ENCODE measurements at places on chromosomes 1 and 21.

DNA sequence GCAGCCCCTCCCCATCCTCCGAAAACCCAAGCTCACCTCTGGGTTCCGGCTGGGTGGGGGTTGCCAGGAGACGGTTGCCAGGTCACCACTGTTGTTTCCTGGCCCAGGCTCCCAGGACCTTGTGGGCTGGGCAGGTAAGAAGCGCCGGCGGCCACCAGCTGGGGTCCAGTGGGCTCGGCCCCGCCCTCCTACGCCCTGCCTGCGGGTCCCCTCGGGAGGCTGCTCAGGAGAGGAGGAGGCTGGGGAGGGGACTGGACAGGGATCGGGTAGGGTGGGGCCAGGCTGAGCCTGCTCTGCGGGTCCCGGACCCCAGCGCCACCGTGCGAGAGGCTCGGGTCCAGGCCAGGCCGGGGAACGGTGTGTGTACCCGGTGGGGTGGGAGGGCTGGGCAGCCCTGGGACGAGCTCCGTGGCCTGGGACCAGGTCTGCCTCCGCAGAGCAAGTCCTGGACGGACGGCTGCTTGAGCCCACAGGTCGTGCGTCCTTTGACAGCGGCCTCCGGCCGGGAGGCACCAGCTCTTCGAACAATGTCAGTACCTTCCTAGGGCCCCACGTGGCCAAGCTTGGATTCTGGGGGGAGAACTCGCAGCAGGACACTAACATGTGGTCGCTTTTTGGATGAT, at the start of gene TTLL10:
Gene TTLL10, plus strand, starts transcription at position 88 of the 623 bp plus-strand sequence. CDS start 5,336 bp downstream, outside the sequence.
- DNase-seq: no peak

GRCh38 chr21:15517394-15517793, 212.4 kb upstream of the USP25 start:
- no peak for DNase-seq

GRCh38 chr21:25963181-25963580, 207.4 kb downstream of the APP start:
- no peak for DNase-seq

- DNase-seq: no peak
Observed at GRCh38 chr1:156676114-156676819, 940 bp downstream of the NES start.

DNA sequence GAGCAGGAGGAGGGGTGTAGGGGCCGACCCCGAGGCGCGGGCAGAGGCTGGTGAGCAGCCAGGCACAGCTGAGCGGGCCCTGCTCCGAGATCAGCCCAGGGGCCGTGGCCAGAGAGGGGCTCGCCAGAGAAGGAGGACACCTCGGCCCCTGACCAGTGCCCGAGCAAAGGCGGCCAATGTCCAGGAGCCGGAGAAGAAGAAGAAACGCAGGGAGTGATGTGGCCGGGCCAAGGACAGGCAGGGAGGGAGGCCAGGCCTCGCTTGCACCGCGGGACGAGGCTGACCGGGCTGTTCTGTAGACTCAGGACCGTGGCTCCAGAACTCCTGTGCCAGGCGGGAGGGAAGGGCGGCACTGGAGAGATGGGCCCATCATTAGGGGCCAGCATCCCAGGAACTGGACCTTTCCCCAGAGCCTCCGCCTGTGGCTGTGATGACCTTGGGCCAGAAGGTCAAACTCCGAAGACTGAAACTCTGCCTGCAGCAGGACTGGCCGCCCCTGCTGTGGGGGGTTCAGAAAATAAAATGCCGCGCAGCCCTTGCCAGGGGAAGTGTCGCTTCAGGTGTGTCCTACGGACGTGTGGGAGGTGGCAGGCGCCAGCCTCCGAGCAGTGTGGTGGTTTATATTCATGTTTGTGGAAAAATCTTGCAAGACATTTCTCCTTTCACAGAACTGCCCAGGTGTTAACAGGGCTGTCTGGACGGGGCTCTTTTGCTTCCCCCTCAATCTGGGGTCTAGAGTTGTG, 14.4 kb downstream of the RRP1 start:
- no peak for DNase-seq

GRCh38 chr1:159961636-159962035, 7.6 kb upstream of the SLAMF9 start:
- no peak for DNase-seq

DNA sequence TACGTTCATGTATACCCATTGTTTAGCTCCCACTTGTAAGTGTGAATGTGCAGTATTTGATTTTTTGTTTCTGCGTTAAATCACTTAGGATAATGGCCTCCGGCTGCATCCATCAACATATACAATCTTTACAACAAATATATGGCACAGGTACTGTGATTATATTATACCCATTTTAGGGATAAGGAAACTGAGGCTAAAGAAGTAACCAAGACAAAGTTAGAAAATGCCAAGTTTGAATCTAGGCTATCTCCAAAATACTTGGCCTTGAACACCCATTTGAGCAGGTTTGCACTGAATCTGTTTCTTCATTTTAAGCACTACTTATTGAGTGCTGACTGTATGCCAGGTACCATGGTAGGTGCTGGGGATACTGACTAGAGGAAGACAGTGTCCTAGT, 149.6 kb downstream of the PBX1 start:
- no peak for DNase-seq

DNA sequence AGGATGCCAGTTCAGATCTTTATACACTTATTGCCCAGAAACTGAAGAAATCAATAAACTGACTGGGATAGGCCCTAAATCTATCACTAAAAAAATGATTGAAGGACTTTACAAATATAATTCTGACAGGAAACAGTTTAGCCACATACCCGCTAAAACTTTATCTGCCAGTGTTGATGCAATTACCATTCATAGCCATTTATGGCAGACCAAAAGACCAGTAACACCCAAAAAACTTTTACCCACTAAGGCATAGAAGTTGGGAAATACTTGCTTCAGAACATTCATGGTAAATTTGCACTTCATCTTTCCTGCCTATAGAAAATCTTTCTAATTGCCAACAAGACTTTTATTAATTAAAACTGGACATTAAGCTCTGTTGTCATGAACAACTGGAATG, 15.0 kb upstream of the GPR25 start:
- no peak for DNase-seq

- DNase-seq: no peak
Observed at GRCh38 chr1:103353391-103353790, 172.1 kb upstream of the RNPC3 start.

DNA sequence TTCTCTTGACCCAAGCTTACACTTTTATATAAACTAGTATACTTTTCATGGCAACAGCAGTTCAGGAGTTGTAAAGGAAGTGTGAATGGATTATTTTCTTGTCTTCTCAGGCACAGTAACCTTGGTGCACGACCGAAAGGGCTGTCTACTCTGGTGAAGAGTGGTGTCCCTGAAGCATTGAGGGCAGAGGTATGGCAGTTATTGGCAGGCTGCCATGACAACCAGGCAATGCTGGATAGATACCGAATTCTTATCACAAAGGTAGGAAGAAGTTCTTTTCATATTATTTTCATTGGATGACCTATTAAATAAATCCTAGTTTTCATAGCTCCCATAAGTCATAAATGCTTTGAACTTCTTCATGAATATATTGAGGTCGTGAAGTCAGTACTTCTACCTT, 53.9 kb upstream of the GPR52 start:
- DNase-seq: no peak

DNA sequence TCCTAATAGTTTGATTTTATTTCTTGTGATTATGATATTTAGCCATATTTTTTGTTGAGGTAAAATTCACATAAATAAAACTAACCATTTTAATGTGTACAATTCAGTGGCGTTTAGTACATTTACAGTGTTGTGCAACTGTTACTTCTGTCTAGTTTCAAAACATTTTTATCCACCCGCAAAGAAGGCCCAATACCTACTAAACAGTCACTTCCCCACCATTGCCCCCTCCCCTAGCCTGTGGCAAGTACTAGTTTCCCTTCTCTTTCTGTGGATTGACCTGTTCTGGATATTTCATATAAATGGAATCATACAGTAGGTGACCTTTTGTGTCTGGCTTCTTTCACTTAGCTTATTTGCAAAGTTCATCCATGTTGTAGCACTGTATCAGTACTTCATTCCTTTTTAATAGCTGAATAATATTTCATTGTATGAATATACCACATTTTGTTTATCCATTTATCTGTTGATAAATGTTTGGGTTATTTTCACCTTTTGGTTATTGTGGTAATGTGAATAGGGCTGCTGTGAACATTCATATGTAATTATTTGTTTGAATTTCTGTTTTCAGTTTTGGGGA, 4.1 kb downstream of the FLVCR1 start:
- no peak for DNase-seq

GRCh38 chr1:155990005-155990739, 11.8 kb upstream of the ARHGEF2 start:
- DNase-seq: no peak

GRCh38 chr1:169601096-169601881, 15.0 kb upstream of the F5 start:
- no peak for DNase-seq

DNA sequence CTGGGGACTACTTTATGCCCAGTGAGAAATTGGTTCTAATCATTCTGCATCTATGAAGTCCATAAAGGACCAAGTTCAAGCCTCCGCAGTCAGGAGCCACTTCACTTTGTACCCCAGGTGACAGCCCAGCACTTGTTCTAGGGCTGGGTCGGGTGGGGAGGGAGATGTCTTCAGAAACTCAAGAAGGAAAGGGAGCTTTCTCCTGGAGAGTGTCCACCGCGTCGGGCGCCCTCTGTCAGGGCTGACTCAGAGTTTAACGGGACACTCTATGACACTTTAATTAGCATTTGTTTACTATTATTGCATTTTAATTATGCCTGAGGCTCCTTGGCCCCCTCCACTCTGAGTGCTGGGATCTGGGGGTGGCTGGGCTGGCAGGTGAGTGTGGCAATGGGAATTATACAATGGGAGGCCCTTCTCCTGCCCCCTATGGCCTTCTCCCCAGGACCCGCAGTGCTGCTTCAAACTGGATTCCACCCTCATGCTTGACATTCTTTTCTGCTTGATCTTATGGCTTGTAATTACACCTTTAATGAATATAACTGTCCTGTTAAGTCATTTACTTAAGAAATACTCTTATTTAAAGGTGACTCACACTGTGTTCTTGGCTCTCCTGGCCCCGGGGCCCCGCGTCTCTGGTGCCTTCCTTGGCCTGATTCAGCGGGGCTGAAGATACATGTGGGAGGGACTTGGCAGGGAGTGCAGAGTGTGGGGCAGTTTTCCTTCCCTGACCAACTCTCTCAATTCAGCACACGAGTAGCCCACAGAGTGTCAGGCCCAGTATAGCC, 136.6 kb downstream of the PLXNA2 start:
- no peak for DNase-seq

GRCh38 chr1:107692580-107693345, 272.2 kb downstream of the VAV3 start:
- no peak for DNase-seq

DNA sequence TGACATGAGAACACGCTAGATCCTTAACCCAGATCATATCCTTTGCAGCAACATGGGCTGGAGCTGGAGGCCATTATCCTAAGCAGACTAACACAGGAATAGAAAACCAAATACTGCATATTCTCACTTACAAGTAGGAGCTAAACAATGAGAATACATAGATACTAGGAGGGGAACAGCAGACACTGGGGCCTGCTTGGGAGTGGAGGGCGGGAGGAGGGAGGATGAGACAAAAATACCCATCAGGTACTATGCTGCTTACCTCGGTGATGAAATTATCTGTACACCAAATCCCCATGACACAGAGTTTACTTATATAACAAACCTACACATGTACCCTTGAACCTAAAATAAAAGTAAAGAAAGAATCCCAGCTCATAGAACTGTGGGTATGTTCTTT, 1.2 kb upstream of the MOB3C start:
- DNase-seq: no peak

GRCh38 chr1:71045463-71046028, 2.1 kb downstream of the PTGER3 start:
- DNase-seq: no peak
